ENCODE measurements at places on chromosomes 13 and 19.

DNA sequence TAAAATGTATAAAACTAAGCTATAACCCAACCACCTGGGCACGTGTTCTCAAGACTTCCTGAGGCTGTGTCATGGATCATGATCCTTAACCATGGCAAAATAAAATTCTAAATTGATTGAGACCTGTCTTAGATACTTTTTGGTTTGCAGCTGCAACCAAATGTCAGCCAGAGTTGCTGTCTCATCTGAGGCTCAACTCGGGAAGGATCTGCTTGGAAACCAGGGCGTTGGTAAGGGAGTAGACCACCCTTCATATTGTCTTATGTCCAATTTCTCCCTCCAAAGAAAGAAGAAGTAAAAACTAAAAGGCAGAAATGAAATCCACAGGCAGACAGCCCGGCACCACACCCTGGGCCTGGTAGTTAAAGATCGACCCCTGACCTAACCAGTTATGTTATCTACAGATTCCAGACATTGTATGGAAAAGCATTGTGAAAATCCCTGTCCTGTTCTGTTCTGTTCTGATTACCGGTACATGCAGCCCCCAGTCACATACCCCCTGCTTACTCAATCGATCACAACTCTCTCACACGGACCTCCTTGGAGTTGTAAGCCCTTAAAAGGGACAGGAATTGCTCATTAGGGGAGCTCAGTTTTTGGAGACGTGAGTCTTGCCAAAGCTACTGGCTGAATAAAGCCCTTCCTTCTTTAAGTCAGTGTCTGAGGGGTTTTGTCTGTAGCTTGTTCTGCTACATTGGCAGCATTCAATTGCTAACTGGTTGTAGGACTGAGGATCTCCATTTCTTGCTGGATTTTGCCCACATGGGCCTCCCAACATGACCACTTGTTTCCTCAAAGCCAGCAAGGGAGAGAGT is 22.9 kb upstream of the IGSF23 start:
- DNase-seq: no peak

- peak; percentile 70 for DNase-seq
Measured at GRCh38 chr19:49506575-49507105, 5.8 kb upstream of the FCGRT start.

- no peak for DNase-seq
Measured at GRCh38 chr13:101382086-101382485, 34.2 kb downstream of the NALCN start.

- no peak for DNase-seq
Measured at GRCh38 chr13:107847406-107847805, 367.9 kb downstream of the LIG4 start.

GRCh38 chr13:72195044-72195704 is 328.2 kb upstream of the DACH1 start:
- DNase-seq: no peak

DNA sequence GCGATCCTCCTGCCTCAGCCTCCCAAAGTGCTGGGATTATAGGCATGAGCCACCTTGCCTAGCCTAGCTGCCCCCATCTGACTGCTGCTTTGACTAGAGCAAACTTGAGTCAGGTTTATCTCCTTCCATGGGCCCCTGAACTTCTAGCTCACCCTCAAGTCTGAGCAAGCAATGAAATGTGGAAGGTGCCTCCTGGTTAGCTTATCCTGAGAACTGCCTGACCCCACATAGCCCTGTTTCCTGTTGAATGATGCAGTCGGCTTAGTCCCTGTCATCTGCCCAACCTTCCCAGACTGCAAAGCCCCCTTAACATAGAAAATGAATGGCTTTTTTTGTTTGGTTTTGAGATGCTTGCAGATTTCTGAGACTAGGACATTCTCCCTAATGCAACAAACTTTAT is 8.9 kb upstream of the TMEM160 start:
- DNase-seq: peak; percentile 46

DNA sequence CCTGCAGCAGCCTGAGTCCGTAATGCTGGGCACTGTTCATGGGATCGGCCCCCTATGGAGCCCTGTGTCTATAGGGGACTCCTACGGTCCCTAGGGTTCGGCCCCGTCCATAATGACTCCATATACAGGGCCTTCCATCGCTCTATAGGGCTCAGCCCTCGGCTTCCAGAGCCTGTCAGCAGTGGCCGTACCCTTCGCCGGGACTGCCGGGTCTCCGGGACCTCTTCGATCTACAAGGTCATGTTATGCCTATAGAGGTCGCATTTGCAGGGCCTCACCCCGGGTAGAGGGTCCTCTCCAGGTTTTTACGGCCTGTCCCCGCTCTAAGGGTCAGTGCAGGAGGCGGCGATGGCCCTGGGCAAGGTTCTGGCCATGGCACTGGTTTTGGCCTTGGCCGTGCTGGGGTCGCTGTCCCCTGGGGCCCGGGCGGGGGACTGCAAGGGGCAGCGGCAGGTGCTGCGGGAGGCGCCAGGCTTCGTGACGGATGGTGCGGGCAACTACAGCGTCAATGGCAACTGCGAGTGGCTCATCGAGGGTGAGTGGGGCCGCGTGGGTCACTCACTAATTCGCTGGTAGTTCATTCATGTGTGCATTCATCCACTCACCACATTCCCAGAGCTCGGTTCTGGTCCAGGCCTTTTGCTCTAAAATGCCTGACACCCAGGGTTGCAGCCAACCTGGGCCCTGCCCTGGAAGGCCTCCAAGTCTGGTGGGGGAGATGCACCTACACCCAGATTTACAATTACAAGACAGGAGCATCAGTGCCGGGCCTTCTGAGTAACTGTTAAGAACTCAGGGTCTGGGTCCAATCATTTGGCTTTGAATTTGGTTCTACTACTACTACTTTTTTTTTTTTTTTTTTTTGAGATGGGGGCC is 699 bp downstream of the MEGF8 start:
- DNase-seq: peak; percentile 28

DNA sequence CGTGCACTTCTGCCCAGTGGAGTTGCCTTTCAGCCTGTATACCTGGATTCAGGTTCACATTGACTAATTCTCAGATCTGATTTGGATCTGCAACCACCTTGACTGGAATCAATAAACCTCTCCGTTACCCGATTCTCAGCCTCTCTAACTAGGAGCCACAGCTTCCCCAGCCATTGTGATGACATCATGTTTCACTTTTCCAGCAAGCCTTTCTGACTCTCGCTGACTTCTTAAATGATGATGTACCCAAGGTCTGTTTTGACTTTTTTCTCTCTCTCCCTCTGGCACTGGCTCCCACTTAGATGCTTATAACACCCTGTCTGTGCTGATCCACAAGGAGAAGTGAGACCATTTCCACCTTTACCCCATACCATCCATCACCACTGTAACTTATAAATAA is 13.5 kb upstream of the FAM124A start:
- DNase-seq: no peak

DNA sequence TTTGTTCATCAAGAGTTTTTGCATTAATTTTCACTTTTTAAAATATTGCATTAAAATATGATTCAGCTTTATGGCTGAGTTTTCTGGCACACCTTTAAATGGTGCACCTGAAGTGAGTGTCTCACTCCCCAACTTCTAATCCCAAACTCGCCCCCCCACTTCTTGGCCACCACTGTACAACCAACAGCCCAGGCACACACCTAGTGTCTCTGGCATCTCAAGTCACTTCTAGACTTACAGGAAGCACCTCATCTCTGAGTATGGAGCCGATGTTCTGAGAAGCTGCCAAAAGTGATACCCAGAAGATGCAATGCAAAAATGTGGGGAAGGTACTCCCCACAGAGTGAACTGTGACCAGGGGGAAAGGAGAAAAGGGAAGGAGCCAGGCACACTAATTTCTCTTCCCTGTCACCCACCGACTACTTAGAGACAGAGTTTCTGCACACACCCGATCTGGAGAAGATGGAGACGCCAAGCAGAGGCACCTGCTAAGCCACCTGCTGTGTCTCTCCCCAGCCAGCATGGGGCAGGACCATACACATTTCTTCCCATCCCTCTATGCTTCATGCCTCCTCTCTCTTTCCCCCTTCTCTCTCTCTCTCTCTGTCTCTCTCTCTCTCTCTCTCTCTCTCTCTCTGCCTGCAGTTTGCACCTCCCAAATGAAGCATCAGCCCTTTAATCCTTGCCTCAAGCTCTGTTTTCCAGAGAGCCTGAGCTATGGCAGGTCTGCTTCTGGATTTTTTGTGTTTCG is 155.3 kb upstream of the ZNF507 start:
- DNase-seq: no peak

DNA sequence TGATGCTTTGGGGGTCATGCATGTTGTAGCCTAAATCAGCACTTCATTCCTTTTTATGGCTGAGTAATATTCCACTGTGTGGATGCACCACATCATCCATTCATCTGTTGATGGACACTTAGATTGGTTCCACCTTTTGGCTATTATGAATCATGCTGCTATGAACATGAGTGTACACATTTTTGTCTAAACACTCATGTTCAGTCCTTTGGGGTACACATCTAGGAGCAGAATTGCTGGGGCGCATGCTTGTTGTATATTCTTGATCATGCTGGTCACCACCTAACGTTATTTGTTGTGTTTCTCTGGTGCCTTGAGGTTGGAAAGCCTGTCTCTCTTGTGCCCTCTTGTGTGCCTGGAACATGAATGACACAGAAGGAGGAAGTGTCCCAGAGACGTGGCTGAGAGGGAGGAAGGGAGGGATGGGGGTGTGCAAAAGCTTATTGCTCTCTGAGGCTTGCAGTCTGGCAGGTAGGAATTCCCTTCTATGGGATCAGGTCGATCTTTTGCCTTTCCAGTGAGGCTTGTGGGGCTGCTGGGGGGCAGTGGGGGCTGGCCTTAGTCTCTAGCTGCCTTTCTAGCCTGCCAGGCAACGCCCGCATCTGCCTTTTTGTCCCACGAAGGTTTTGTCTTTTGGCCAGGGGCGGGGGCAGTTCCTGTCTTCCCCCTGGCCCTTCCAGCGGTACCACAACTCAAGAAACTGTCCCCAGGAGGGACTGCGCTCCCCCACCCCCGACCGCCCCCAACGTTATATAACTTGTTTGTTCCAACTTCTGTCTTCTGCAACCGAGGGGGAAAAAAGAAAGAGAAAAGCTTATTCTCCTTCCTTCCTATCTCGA is 7.6 kb downstream of the KLHL26 start:
- DNase-seq: peak; percentile 64

DNA sequence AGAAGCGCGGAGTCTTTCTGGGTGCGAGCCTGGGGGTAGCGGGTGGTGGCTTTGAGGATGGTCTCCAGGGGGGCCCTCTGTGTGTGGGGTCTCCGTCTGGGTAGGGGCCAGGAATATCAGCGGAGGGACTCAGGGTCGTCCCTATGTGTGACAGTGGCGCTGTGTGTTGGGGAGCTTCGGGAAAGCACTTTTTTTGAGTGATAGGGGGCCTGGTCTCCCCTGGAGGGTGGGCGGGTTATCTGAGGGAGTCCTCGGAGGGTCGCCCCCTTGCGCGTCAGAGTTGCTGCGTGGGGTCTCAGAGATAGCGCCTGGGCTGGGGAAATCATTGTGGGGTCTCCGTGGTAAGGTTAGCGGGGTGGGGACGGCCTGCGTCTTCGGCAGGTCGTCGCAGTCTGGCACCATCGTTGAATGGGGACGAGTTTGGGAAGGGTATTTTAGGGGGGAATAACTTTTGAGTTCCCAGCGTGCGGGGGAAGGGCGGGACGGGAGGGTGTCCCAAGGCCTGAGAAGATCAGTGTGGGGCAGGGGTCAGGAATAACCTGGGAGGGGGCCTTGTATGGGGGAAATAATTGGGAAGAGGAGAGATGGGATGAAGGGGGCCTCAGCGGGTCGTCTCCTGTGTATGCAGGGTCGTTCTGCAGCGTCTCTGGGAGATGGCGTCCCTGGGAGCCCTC is 857 bp downstream of the IER2 start:
- DNase-seq: peak; percentile 28

DNA sequence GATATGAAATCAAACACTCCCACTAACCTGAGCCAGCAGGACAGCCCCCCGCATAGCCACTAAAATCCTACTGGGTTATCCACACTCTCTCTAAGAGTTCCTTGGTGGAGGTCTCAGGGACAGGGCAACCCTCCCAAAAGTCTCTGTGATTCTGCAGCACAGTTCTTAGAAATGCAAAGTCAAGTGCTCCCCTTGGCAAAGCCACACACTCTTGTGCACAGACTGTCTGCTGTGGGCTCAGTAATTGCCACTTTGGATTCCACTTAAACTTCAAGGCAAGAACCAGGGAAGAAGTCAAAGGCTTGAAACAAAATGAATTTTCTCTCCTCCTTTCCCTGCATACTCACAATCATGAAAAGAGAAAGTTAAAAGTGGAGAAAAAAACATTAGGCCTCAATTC is 61.5 kb downstream of the DOCK9 start:
- DNase-seq: no peak

GRCh38 chr13:60379837-60380565 is 17.0 kb upstream of the TDRD3 start:
- peak; percentile 23 for DNase-seq

DNA sequence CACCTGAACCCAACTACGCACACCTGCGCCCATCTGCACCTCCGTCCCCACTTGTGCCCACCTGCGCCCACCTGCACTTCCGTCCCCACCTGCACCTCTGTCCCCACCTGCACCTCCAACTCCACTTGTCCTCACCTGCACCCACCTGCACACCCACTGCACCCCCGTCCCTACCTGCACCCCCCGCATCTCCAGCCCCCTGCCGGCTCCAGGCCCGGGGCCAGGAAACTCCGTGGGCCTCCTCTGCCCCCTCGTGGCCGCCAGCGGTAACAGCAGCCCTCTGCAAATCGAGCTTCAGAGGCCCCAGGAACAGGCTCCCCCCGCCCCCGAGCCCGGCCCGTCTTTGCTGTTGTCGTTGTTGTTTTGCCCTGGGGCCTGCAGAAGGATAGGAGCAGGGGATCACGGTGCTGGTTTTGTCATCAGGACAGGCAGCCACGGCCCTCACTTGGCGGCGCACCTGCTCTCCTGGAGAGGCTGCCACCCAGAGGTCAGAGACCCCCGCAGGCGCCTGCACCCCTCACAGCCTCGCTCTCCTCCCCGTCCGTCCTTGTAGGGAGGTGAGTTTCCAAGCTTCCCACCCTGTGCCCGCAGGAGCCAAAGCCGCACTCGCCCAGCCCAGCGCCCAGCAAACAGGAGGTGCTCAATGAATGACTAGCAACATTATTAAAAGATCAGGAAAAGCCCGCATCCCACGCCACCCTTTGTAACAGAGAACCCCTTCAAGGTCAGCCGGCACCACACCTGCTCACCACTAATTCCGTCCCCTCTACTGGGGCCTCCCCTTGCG is 65.4 kb downstream of the GNG7 start:
- peak; percentile 58 for DNase-seq

DNA sequence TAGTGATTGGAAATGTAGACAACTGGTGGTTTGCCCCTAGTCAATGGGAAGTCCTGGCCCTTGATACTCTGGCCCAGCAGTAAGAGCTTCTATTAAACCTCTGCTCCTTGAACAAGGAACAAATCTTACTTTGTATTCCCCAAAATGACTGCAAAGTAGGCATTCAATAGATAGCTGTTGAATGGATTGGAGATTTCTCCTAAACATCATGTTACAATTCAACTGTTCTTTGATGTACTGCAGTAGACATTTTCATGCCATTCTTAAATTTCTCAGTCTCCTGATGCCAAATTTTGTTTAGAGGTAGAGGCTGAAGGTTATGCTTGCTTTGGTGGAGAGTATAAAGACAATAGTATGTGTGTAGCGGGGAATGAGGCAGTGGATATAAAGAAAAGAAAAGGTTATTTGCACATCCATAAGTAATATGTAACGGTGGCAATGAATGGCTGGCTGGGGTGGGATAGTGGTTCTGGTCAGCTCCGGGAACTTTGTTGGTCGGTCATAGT is 12.8 kb downstream of the MIR17HG start:
- DNase-seq: no peak

Measured in ELR (cell line).